ELF-1 (cell line): ENCODE measurements at places on chromosomes 7 and 10.

GRCh38 chr10:132397671-132398565, 918 bp downstream of the PWWP2B start:
- DNase-seq = no peak

DNA sequence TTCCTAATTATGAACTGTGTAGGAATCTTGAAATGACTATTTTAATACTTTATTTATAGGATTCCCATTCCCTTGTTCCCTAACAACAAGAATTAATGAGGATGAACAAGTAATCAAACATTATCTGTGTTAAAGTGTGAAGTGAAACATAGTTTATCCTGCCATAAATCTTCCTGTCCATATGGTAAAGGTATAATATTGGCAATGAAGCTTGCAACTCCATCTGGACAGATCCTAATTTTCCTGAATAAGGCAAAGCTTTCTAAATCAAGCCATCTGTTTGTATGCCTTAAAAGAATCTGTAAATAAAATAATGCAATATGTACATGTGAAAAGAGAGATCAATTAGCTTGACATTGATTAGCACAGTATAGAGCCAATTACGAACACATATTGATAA, 529.0 kb downstream of the ANKRD7 start:
- DNase-seq = no peak

GRCh38 chr10:51894771-51895578, 195.6 kb upstream of the CSTF2T start:
- DNase-seq = no peak

- DNase-seq = no peak
These were observed 190.5 kb upstream of the PPP2R2D start for GRCh38 chr10:131710142-131710861.

- no peak for DNase-seq
These were observed 379.5 kb downstream of the PAXIP1 start for GRCh38 chr7:154623399-154623798.

- DNase-seq = no peak
These were observed 7.2 kb downstream of the MINDY4 start for GRCh38 chr7:30778255-30779025.

DNA sequence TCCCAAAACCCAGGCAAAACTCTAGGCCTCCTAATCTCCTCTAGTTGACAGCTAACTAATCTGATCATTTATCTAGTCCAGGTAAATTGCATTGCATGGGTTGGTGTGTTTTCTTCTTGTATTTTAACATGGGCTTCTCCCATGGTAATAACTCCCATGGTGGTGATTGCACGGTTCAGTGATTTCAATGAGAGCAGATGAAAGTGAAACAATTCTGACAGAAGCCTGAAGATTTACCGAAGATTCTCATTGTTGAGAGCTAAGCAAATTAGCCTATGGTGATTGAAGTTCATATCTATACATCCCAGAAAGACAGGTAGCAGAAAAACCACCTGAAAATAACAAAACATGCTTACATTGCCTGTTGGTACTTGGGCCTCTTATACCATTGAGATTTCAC, 26.6 kb upstream of the LIPN start:
- DNase-seq = no peak

GRCh38 chr7:131250331-131250730, 77.3 kb upstream of the MKLN1 start:
- DNase-seq = peak; percentile 32

- DNase-seq = no peak
These were observed 478 bp upstream of the ZNF22 start for GRCh38 chr10:45000138-45000751.

GRCh38 chr7:29249383-29249750, 54.8 kb downstream of the CHN2 start:
- no peak for DNase-seq

- DNase-seq = no peak
These were observed 117.6 kb upstream of the TCERG1L start for GRCh38 chr10:131429141-131429540.

- no peak for DNase-seq
These were observed 185.5 kb upstream of the NFE2L3 start for GRCh38 chr7:25966469-25966868.
